ENCODE measurements at places on chromosomes 1 and 21. TPM values are rescaled to one million over a fixed set of nuclear protein-coding genes. Genes with fewer than 3 reads are reported as not detected.

DNA sequence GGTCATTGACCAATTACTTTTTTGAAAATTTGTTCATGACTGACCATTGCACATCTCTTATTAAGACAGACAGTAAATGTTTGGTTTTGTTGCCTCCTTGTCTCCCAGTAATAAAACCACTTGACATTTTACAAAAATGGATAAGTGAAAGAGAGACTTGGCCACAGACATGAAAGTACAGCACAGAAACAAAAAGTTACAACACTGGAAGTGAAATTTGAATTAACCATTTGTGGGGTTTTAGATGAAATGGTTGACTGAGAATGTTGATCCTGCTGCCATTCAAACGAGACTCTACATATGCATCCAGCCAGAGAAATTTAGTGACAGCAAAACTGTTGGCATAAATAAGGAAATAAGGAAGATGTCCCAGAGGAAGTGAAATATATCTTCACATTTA lies 79.3 kb upstream of the B3GALT2 start:
- no peak for DNase-seq

DNA sequence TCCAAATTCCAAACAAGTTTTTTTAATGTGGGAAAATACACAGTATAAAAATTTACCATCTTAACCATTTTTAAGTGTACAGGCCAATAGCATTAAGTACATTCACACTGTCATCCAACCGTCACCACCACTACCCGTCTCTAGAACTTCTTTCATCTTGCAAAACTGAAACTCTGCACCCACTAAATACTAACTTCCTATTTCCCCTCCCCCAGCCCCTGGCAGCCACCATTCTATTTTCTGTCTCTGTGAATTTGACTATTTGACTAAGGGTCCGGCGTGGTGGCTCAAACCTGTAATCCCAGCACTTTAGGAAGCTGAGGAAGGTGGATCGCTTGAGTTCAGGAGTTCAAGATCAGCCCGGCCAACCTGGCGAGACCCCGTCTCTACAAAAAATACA lies 36.1 kb downstream of the CLSTN1 start:
- peak; percentile 78 for DNase-seq

GRCh38 chr1:204127597-204128242 lies 24.1 kb downstream of the ETNK2 start:
- no peak for DNase-seq

GRCh38 chr1:156852418-156852874 lies 6.5 kb downstream of the INSRR start:
- DNase-seq, result no peak

DNA sequence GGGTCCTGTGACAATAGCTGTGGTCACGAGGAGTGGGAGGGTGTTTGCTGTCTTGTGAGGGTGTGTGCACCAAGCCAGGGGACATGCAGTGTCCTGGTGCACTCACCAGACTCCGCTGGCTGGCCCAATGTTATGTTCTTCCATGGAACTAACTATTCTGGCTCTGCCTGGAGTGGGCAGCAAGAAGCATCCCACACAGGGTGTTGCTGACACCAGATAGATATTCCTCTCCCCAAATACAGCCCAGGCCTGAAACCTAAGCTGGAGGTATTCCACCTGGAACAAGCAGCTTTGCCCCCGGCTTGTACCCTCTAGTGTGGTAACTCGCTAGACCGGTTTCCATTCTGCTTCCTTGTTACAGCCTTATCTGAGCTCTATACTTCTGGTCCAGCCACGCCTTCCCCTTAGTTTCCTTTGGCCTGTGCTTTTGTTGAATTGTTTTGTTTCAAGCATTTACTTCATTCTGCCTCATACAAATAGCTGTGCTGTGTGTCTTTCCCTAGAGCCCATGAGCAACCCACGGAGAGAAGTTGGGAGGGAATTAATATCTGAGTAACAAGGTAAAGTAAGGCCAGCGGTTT lies 14.7 kb upstream of the LY9 start:
- DNase-seq, result no peak

DNA sequence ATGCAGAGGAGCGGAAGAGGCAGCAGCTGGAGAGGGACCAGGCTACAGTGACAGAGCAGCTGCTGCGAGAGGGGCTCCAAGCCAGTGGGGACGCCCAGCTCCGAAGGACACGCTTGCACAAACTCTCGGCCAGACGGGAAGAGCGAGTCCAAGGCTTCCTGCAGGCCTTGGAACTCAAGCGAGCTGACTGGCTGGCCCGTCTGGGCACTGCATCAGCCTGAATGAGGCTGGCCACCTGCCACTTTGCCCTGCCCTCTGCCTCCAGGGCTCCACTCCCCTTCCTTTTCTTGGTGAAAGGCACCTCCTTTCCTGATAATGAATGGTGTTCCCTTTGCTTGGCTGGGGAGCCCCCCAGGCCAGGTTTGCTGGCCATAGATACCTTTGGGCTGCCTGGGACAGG lies 3.3 kb upstream of the HMGN2 start:
- no peak for DNase-seq

DNA sequence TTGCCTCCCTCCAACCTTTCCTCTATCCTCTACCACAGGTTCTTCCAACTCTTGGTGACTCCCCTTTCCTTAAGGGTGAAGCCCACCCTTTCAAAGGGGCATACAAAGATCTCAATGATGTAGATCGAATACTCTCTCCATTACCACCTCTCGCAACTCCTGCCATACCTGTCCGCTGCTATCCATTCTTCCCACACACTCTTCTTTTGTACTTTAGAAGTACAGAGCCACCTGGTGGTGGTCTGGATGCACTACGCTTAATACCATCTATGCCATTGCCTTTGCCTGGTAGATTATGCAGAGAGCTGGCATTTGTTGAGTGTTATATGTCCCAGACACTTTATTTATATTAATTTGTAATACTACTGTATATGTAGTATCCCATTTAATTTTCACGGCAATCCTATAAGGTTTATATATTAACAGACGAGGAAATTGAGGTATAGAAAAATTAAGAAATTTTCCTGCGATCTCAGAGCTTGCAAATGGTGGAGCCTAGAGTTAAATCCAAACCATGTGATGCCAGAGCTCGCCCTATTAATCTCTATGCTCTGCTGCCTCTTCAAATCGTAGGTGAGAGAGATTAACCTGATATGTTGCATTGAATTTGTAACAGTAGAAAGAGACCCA lies 22.9 kb downstream of the TSHB start:
- peak; percentile 26 for DNase-seq

DNA sequence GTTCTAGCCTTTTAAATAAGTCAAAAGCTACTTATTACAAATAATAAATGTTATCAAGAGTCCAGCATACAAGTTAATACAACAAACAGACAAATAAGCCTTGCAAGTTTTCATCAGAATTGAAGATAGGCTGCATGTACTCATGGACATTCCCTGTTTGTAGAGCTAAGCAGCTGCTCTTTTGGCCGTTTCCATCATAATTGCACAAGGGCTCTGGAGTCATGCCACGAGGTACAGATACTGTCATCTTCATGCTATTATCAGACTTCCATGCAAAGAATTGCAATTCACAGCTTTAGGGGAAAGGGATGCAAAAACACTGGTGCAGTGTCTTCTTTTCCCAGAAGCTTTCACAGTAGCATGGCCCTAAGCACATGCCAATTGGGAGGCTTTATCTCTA lies 52.8 kb upstream of the TBX15 start:
- no peak for DNase-seq

- no peak for DNase-seq
Measured at GRCh38 chr1:50972766-50973165, 2.7 kb downstream of the CDKN2C start.

DNA sequence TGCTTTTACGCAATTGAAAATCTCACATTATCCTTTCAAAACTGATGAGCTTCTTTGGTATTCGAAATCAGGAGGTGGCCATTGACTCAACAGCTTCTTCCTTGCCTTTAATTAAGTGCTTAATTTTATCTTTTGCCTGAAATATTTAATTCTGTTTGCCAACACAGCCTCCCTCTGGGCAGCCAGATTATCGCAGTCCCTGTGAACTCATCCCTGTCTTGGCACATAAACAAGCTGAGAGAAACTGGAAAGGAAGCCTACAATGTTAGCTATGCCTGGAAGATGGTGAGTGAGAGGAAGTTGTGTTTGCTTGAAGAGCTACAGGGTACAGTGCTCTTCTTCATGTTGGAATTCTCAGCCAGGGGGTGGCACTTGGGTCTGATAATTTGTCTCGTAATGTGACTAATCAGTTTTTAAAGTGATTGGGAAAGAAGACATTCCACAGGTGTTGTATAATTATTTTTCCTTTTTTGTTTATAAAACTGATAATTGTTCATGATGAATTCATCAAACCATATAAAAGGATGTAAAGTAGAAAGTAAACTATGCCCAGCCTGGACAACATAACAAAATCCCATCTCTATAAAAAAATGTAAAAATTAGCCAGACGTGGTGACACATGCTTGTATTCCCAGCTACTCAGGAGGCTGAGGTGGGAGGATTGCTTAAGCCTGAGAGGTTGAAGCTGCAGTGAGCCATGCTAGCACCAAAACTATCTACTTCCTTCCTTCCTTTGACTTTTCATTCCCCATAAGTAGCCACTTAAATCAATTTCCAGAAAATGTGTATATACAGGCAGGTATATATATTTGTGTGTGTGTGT lies 90.1 kb upstream of the RAVER2 start:
- no peak for DNase-seq

DNA sequence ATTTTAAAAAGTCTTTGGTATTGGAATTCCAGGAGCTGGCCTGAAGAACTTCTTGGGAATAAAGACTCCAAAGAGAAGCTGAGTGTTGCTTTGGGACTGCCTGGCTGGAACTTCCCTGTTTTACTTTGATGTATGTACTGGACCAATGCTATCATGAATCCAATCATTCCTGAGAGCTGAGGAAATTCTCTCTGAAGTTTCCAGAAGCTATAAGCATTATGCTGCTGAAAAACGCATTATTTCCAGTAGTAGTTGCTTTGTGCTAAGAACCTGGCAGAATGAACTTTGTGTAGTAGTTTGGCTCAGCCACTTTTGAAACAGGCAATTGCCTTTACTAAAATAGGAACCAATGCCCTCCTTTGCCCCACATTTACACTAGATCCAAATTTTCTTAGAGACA lies 260.7 kb downstream of the HLX start:
- DNase-seq, result no peak

DNA sequence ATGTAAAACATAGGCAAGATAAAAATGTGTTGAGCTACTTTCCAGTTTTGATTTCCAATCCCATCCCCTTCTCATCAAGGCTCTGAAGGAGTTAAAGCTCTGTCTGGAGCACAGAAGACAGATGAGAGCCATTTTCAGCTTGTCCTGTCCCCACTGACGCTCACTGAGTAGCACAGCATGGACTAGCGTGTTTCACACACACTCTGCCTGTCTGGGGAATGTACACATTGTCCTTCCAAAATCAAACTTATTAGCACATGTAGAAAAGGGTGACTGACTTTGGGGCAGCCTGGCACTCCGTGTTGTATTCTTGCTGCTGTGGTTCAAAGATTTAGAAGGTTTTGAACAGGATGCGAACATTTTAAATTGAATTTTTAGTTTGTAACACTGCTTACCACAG lies 139.2 kb downstream of the NEK7 start:
- DNase-seq, result no peak

KCNJ6 gene
- polyA plus RNA-seq, result not detected

ANGPTL1 gene
- polyA plus RNA-seq, result 1.2 TPM

SEC16B gene
- polyA plus RNA-seq, result not detected

Data from naive B cell (primary cell).